ENCODE measurements at places on chromosomes 1 and 21.

- DNase-seq, result peak; percentile 81
These were observed 123.9 kb upstream of the PPP2R5A start for GRCh38 chr1:212161231-212161781.

GRCh38 chr1:81554534-81554933, 246.2 kb upstream of the ADGRL2 start:
- no peak for DNase-seq

- no peak for DNase-seq
These were observed 27.8 kb upstream of the FOXE3 start for GRCh38 chr1:47388030-47388890.

DNA sequence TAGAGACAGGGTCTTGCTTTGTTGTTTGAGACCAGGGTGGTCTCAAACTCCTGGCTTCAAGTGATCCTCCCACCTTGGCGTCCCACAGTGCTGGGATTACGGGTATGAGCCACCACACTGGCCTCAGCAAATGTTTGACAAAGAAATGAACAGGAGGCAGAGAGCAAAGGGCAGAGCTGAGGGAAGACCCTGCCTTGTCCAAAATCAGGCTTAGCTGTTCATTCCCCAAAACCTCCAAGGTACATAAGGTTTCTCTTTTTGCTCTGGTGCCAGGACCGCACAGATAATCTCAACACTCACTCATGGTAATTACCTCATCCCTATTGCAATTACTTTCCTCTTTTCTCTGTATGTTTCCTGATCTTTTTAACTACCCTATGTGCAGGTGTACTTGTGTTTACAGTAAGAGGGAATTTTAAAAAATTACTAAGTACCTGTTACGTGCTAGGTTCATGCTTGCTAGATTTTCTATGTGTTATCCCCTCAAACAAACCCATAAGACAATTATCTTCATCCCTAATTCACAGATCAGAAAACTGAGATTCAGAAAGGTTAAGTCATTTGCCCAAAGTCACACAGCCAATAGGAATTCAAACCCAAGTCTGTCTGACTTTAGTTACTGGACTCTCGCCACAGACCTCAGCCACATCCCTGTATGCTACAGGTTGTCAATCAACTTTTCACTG, 11.5 kb downstream of the ASAP3 start:
- DNase-seq, result no peak

DNA sequence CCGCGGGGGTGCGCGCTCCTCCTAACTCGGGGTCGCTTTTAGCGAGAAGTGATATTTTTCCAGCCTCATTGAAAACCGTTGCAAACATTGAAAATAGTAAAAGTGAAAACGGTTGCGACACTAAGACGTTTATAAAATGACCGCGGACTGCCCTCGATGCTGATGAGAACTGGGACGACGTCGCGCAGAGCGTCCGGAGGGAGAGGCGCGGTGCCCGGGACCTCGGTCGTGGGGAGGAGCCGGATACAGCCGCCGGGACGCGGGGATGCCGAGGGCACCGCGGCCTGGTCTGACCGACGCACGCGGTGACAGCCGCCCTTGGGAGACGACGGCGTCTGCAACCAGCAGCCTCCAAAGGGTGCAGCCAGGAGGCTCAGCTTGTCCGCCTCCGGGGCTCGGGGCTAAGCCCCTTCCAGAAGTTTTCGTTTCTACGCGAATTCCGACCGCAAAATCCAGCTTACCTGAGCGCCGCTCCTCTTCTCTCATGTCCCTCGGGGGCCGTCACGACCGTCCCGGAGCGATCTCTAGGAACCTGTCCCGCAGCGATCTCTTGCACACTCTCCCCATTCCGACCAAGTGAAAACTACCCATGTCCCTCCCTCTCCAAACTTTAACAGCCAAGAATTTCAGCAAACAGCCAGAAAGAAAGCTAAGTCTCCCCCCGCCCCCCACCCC, 144.4 kb upstream of the ETS2 start:
- DNase-seq, result peak; percentile 17

DNA sequence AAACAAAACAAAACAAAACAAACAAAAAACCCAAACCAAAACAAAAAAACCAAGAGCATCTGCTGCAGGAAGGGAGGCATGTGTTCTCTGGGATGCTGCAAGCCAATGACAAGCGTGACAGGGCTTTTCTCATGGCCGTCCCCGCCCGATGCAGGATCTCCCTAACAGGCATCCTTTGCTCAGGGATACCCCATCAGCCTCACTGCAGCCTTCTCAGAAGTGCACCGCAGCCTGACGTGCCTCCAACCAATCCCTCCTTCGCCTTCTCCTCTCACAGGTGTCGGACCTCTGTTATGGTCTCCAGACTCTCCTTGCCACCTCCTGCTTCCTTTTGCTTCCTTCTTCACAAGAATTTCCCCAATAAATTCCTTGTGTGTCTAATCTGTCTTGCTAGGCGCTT, 147.2 kb downstream of the PCP4 start:
- no peak for DNase-seq

DNA sequence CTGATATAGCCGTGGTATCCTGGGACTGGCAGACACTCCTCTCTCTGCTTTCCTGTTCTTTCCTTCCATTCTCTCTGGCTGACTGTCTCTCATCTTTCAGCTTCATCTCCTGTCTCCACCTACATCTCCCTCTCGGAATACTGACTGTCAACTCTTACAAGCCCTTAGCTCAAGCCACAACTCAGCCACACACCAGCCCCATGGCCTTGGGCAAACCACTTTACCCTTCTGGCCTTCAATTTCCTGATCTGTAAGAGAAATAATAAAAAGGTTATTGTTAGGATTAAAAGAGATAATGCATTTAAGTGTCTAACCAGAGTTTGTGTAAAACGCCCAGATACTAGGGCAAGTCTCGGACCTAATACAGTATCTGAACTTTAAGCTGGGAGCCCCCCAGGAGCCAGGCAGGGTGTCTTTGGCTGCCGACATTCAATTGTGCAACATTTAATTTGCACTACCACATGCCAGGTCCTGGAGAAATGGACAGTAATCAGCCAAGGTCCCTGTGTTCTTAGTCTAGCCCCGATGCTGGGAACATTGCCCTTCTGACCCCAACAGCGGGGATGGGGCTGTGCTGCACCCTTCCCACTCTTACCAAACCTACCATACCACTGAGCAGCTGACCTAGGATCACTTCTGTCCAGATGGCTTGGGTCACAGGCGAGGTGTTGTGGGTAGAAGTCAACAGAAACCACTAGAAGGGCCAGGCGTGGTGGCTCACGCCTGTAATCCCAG, 5.1 kb downstream of the ECHDC2 start:
- no peak for DNase-seq

- DNase-seq, result no peak
These were observed 19.1 kb upstream of the CD101 start for GRCh38 chr1:116982319-116983004.

DNA sequence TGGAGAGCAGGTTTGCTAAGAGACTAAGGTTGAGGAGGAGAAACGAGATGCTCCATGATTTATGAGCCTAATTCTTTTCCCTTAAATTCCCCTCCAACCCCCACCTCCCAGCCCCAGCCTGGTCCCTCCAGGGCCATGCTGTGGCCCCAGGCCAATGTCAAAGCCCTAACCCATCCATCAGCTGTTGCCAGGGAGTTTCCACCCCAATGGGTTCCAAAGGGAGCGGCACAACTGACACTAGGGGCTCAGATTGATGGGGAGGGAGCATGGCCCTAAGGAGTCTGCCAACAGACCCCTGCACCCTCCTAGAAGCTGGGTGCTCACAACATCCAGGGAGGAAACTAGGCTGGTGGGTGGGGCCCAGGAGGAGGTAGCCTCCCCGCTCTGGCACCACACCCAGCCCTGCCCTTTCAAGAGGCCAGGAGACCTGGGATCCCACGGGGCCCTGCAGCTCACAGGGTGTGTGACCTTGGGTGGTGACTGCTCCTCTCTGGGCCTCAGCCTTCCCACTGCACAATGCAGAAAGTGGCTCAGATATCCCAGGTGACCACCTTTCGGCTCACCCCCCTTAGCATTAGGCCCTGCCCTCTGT, 12.9 kb downstream of the AHDC1 start:
- no peak for DNase-seq
